A549 treated with CORT108297 at 1 μM for 4 hours (cell line): ENCODE measurements at places on chromosomes 16 and 17. TPM values are rescaled to one million over a fixed set of nuclear protein-coding genes. Genes with fewer than 3 reads are reported as not detected.

Gene UBE2I
- total RNA-seq = 156 to 190 TPM (median 161 TPM) in 5 replicates

Gene LRRC46
- total RNA-seq = 2.7 to 4.0 TPM (median 3.5 TPM) in 5 replicates

Gene COX6A2
- total RNA-seq = not detected in 5 replicates

Gene KRTAP9-1
- total RNA-seq = not detected in 5 replicates

Gene GLP2R
- total RNA-seq = 7.2 to 12.5 TPM (median 10.4 TPM) in 5 replicates

Gene NARF
- 48.7 to 62.7 TPM (median 55.6 TPM) in 5 replicates for total RNA-seq

Gene SLC52A1
- total RNA-seq = 0.44 to 1.2 TPM (median 0.95 TPM) in 5 replicates

Gene G6PC1
- not detected in 5 replicates for total RNA-seq

Gene C17orf78
- not detected in 5 replicates for total RNA-seq

Gene RPRML
- 0.45 to 1.1 TPM (median 0.75 TPM) in 5 replicates for total RNA-seq

Gene ZNF597
- 0.82 to 1.1 TPM (median 0.95 TPM) in 5 replicates for total RNA-seq

Gene TEKT5
- total RNA-seq = not detected in 5 replicates

Gene SLC38A8
- total RNA-seq = not detected in 5 replicates

Gene PYY
- total RNA-seq = 0.13 TPM in 1 of 5 replicates, not detected in the others
